ENCODE measurements at places on chromosomes 3 and 15.

- no peak for DNase-seq
These were observed 339.9 kb downstream of the CHL1 start for GRCh38 chr3:536417-536813.

- peak; percentile 4 for DNase-seq
These were observed 108.1 kb downstream of the ROBO2 start for GRCh38 chr3:77147836-77148578.

GRCh38 chr3:62567097-62568021, 194.0 kb upstream of the FEZF2 start:
- DNase-seq: no peak

DNA sequence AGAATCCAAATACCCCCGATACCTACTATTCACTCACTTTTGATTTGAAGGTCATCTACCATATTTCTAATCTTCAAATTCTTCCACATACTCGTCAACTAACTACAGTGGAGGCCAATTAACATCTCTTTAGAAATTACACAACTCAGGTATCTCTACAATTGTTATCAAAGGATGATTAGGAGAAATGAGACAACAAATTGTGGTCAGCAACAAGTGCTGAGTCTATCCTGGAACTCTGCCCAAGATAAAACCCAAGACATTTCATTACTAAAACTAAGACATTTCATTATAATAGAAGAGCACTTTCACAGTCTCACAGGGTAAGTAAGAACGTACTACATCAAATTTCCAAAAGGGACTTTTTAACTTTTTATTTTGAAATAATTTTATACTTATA, 100.0 kb downstream of the TBC1D5 start:
- DNase-seq: no peak

- DNase-seq: no peak
These were observed 578.1 kb upstream of the NECTIN3 start for GRCh38 chr3:110493438-110494092.

- no peak for DNase-seq
These were observed 38.7 kb downstream of the CHSY1 start for GRCh38 chr15:101213147-101213546.

DNA sequence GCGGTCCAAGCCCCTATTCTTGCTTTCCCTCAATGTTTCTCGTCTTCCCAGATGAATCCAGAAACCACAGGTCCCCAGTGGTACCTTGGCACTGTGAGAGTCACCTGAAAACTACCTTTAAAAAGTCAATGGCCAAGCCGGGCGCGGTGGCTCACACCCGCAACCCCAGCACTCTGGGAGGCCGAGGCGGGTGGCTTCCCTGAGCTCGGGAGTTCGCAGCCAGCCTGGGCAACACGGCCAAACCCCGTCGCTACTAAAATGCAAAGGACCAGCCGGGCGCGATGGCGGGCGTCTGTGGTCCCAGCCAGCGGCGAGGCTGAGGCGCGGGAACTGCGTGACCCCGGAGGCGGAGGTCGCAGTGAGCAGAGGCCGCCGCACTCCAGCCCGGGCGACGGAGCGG, 285.9 kb downstream of the CHL1 start:
- DNase-seq: no peak

- no peak for DNase-seq
These were observed 43.5 kb downstream of the PTH1R start for GRCh38 chr3:46921041-46921440.

DNA sequence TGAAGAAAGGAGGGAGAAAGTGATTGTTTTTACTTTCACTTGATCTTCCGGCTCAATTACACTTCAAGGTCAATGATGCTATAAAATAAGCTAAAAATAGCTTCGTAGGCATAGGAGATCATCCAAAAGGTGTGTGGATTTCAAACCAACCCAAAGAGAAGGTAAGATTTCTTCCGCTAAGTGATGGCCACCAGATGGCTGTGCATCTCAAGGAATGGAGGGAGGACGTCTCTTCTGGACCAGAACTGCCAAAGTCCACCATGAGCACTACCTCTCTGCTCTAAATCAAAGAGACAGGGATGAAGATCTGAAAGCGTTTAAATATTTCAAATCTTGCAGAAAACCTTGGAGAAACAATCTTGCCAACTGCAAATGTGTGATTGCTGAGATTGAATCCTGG, 199.1 kb upstream of the ZPLD1 start:
- DNase-seq: peak; percentile 75

DNA sequence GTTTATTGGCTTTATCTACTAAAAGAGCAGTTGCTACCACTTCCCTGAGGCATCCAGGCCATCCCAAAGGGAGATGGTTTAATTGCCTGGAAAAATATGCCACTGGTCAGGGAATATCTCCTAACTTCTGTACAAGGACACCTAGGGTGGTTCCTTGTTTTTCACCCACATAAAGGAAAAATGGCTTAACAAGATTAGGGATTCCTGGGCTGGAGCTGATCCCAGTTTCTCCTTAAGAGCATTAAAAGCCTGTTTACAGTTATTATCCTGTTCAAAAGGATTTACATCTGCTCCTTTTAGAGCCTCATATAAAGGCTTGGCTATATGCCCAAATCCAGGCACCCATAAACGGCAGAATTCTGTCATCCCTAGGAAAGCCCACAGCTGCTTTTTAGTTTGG, 70.2 kb upstream of the WNT7A start:
- DNase-seq: no peak

Measured in NCI-H1417 (cell line).